ENCODE measurements at places on chromosomes 7 and 10.

GRCh38 chr7:126535176-126535575 is 717.6 kb downstream of the GRM8 start:
- DNase-seq = no peak

DNA sequence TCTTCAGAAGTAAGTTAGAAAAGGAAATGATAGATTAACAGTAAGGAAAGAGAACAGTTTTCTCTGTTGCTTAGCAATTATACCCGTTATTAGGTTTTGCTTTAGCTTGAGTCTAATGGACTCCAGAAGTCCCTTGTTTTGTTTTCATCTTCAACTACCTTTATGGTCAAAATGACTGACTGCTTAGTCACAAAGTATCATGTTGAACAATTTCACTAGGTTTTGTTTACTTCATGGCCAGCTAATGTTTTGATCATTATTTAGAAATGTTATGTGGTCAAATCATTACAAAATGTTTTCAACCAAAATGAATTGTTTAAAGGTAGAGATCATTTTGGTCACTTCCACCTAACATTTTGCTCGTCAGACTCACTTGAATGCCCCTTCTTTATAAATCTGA is 1.9 kb downstream of the UBN2 start:
- no peak for DNase-seq

- DNase-seq = no peak
Measured at GRCh38 chr7:2476298-2476697, at the start of gene GRIFIN. Gene GRIFIN, minus strand, starts transcription at chr7:2476398. Its CDS starts 15 bp downstream, at chr7:2476383.

DNA sequence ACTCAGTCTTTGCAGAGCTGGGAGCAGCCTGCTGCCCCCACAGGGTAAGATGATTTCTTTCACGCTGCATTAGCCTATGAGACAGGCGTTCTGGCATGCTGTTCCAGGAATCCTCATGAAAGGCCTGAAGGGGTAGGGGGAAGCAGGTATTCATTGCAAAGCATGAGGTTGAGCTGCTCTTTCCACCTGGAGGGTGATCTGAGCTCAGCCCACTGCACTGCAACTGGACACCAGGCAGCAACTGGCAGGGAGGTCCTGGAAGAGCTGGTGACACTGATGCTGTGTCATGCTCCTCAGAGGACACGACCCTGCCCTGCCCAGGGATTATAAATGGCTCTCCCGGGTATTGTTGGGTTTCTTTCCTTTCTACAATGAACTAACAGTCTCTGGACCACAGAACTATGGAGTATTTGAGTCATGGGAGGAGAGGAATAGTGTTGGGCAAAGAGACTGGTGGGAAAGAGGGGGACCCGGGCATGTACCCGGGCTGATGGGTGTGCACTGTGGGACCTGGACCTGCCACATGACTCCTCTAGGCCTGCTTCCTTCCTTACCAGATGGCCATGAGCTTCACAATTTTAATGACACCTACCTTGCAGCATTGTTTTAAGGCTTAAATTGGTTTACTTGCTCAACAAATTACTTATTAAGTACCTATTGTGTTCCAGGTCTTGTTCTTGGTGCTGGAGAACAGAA is 24.3 kb downstream of the SLC25A28 start:
- DNase-seq = no peak

DNA sequence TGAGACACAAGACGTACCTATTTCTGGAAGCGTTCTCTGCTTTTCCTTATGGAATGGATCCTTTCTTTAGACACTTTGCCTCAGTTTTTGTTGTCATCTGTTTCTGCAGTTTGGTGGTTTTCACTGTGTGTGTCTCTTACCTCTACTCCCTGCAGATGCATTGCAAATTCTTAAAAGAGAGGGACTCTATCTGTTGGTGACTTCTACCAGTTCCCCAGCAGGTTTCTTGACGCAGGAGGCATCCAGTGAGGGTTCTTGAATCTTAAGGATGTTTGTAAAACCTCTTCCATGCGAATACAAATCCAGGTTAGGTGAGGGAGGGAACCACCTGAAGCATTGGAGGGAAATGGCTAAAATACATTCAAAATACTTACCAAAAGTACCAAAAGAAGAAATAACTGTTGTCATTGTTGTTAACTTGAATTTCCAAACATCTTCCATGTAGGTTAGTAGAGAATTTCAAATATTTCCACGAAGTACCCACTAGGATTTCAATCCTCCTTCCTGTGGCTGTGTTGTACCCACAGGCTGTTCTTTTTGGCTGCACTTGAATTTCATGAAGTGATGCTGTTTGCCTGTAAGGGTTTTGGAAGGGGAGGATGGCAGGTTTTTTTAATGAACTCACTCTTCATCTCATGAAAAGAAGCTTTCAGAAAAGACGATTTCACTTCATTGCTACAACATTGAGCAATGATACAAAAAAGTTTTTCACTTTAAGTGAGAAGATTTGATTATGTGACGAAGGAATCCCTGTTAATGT is 32.2 kb downstream of the PLXDC2 start:
- no peak for DNase-seq

DNA sequence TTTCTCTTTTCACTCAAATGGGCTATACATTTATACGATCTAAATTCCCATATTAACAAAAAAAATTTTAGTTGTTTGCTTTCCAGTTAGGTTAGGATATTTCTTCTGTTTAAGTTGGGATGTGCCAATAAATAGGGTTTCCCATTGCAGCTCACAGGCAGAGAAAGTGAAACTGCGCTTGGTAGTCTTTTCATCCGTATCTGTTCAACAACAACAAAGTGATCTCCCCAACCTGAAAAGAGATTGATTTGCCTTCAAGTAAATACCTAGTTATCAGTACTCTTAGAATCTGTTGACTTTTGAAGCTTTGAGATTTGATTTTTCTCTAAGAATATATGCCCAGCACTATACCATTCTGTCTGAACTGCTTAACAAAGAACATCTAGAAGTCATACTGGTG is 143.4 kb downstream of the DYNC1I1 start:
- DNase-seq = no peak

Data from non-pigmented ciliary epithelial cell (primary cell).